ENCODE measurements at places on chromosomes 13 and 19.

GRCh38 chr13:45372189-45373161, 31.5 kb upstream of the TPT1 start:
- no peak for DNase-seq

DNA sequence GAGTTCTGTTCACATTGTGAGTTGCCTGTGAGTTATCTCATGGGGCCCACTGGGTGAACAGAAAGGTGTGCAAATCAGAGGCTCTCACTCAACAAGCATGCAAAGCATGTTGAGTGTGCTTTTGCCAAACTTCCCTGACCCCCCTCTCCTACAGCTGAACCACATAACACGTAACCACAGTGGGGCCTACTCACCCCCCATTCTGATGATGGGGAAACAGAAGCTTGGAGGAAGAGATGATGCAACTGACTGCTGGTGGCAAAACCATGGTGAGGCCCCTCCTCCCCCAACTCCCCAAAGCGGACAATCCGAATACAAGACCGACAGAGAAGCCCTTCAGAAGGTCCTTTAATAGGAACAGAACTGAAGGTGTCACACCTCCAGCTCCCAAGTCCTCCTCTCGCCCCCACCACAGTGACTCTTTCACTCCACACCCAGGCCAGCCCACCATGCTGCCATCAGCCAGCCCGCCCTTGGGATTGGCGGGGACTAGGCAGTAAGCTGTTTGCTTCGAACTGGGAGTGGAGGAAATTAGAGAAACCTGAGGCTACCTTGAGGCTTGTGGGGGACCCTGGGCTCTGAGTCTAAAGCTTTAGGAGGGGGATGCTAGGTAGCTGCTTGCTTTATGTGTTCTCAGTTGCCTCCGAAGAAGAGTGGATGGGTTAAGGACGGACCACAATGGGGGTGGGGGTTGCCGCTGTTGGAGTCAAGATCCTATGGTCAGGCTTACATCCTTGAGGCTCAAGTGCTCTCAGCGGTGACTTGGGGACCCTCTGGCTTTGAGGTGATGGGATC, 3.8 kb downstream of the ZNF784 start:
- DNase-seq: no peak

GRCh38 chr19:5786593-5787408, 2.3 kb upstream of the PRR22 start:
- no peak for DNase-seq

GRCh38 chr13:25415241-25415640, 43.5 kb downstream of the ATP8A2 start:
- no peak for DNase-seq

- DNase-seq: no peak
Measured at GRCh38 chr13:27559719-27560118, 60.6 kb downstream of the LNX2 start.

DNA sequence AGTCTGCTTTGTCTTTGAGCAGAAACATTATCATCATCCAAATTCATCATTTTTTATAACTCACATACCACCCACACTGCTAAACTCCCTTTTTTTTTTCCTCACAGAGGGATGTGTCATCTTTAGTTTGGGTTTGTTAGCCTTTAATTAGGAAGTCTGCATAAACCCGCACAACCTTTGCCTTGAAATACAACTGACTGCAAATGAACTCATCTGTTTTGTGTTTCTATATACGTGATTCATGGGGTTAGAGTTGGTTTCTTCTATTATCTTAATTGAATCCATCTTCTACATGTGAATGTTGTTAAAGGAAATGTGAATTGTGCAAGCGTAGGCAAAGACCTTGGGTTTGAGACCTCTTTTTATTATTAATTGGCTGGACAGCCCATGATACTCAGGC, 102.7 kb downstream of the SLAIN1 start:
- no peak for DNase-seq

- DNase-seq: peak; percentile 97
Measured at GRCh38 chr19:38264486-38265212, at the start of gene SPINT2. Gene SPINT2 (plus strand): TSS chr19:38264573. CDS start chr19:38264893, 320 bp downstream.

- DNase-seq: no peak
Measured at GRCh38 chr13:27170221-27170515, 1.4 kb downstream of the USP12 start.

DNA sequence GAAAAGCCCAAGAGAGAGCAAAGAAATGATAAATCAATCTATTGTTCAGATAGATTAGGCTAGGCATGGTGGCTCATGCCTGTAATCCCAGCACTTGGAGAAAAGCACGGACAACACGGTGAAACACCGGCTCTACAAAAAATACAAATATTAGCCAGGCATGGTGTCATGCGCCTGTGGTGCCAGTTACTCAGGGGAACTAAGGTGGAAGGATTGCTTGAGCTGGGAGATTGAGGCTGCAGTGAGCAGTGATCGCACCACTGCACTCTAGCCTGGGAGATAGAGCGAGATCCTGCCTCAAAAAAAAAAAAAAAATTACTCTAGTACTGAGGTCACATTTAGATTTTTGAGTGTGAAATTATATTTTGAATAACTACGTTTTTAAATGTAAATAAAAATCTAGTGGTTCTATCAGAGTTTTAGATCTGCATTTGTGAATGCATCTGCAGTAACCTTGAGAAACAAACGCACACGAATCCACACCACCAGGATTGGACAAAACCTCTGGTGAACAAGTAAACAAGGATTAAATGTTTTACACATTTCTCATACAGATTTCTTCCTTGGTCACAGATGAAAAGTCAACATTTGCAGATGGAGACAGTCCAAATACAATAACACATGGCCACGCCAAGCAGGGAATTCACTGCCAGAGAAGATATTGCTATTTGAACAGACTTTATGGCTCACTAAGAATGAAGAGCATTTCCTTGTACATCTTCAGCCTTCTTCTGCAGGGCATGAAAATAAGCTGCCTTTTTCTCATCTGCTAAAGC, 917.6 kb downstream of the PCDH9 start:
- DNase-seq: peak; percentile 17

GRCh38 chr19:49684983-49685553, 4.3 kb upstream of the ADM5 start:
- DNase-seq: no peak

DNA sequence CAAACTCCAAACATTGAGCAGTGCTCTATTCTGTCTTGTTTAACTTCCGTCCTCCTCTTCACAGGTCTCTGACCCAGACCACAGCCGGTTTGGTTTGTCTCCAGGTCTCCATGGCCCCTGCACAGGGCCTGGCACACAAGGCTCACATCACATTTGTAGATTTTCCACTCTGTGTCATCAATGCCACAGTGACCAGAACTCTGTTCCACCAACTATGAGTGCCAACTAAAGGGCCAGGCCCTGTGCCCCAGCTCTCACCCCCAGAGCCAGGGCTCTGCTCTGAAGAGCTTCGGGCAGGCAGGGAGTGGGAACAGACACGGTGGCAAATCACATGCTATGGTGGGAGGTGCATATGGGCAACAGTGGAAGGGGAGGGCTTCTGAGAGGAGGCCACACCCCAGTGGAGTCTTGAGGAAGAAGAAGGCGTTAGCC, 16.0 kb downstream of the SMG9 start:
- no peak for DNase-seq

DNA sequence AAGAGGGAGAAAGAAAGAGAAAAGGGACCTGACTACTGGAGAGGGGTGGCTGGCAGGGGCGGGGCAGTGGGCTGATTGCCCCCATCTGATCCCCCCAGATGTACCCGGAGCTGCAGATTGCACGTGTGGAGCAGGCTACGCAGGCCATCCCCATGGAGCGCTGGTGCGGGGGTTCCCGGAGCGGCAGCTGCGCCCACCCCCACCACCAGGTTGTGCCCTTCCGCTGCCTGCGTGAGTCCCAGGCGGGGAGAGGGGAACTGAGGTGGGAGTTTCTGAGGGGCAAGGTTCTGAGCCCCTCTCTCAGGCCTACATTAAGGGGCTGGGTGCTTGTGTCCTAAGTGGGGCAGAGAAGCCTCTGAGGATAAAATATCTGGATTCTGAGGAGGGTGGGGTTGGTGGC, 2.4 kb downstream of the APLP1 start:
- no peak for DNase-seq

- no peak for DNase-seq
Measured at GRCh38 chr13:37326334-37326733, 220.9 kb upstream of the CSNK1A1L start.

- no peak for DNase-seq
Measured at GRCh38 chr13:99435116-99435515, 66.2 kb upstream of the TM9SF2 start.

DNA sequence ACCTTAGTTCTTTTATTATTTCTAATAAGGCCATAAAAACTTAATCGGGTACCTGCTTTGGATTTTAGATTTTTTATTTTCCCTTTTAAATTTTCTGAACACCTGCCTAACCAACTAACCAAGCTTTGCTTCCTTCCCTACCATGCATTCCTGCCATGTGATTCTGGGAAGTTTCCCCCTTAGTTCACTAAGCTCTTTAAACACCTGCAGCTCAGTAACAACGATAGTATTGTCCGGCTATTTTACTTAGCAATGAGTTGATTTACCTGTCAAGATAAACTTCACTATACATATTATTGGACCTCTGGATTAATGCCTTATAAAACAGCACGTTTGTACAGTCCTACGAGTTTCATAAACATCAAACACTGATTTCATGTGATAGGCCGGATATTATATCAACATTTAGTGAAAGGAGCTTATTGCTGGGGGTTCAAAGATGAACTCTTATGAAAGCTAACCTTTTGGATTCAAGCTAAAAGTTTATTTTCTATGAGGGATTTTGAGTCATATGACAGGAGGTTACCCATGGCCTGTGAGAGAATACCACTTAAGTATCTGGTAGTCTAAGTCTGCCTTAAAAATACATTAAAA, 81.0 kb upstream of the STARD13 start:
- no peak for DNase-seq

DNA sequence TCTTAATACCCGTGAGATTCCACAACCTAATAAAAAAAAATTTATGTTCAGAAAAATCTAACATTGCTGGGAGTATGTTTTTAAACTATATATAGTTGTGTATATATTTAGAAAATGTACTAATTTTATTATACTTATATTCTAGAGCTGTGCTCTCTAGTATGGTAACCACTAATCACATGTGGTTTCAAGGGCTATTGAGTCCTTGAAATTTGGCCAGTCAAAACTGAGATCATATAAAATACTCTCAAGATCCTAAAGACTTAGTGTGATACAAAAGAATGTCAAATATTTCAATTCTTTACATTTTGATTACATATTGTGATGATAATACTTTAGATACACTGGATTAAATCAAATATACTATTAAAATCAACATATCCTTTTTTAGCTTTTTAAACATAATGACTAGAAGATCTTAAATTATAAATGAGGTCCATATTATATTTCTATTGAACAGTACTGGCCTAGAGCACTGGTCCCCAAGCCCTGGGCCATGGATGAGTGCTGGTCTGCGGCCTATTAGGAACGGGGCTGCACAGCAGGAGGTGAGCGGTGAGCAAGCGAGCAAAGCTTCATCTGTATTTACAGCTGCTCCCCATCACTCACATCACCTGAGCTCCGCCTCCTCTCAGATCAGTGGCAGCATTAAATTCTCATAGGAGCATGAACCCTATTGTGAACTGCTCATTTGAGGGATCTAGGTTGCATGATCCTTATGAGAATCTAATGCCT, 176.5 kb upstream of the NBEA start:
- DNase-seq: no peak

GRCh38 chr13:100913143-100913542, 238.5 kb upstream of the TMTC4 start:
- no peak for DNase-seq

GRCh38 chr19:556611-557382, 12.9 kb downstream of the GZMM start:
- DNase-seq: no peak

All from COR-L47 (cell line).